ENCODE measurements at places on chromosomes 13 and 19. TPM values are rescaled to one million over a fixed set of nuclear protein-coding genes. Genes with fewer than 3 reads are reported as not detected.

The ZNF541 gene
- not detected for total RNA-seq

The CEACAM3 gene
- total RNA-seq: not detected

The BRSK1 gene
- total RNA-seq: 1.9 TPM

The MAU2 gene
- 24.6 TPM for total RNA-seq

The SERPINE3 gene
- total RNA-seq: not detected

DNA sequence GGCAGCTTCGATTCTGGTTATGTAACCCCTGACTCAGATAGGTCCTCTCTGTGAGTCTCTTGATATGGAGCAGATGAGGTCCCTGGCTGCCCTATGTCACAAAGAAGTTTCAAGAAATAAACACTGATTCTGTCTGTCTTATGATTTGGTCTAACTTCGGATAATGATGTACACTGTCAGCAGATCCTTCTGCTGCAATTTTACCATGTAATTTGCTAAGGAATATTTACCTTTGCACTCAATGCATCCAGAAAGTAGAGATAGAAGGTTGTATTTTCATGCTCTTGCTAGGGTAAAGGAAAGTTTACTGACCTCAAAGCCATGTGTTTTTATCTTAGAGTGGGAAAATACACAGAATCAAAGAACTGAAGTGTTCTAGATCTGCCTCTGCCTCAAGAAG lies 98.2 kb downstream of the KLF5 start:
- DNase-seq: no peak

- no peak for DNase-seq
Measured at GRCh38 chr19:31289976-31290375, 59.3 kb downstream of the TSHZ3 start.

DNA sequence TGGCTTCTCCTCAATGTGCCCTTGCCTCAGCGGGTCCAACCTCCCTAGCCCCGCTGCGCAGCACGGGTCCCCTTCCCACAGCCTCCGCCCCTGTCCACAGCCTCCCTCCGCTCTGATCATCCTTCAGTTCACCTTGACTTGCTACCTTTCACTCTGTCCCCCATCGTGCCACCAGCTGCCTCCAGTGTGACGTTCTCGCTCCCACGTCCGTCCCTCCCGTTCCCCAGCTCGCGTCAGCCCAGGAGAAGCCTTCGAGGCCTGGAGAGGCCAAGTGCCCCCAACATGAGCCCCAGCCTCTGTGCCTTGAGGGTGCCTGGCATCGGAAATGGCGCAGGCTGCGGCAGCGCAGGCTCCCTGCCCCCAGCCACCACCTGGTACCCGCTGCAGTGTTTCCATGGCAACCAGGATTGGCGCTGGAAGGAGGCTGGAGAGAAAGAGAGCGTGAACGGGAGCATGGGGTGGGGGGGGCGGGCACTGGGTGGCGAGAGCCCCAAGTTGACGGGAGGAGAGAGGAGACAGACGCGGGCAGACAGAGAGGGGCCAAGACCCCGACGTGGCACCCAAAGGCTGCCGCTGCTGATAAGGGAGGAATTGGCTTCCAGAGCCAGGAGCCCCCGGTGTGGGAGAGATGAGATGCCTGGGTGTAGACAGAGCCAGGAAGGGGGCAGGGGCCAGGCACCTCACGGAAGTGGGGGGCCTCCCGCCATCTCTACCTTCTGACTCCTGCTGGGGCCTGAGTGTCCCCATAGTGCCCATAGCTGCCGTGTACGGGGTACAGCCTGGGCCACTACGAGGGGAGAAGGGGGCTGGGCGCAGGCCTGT lies 844 bp upstream of the ASPDH start:
- no peak for DNase-seq

- peak; percentile 62 for DNase-seq
Measured at GRCh38 chr13:67137044-67137735, 92.9 kb downstream of the PCDH9 start.

DNA sequence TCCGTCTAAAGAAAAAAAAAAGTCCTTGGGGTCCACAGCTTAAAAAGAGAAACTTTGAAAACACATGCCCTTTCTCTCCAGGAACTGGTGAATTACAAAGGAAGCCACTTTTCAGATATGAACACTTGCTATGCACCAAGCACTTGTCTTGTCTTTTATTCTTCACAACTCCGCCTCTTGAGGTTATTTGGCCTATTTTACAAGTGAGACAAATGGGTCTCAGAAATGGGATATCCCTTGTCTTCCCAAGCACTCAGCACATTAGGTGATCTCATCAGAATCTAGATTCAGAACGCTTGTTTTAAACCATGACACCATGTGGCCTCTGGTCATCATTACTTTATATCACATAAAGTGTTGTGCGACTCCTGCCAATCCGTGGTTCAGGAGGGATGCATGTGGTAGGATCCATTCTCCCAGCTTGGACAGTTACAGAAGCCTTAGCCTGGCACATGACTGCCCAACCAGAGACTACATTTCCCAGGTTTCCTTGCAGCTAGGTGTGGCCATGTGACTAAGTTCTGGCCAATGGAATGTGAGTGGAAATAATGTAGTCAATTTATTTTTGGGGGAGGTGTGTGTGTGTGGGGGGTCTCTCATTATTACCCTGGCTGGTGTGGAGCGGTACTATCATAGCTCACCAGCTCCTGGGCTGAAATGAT lies 13.9 kb downstream of the TSKS start:
- peak; percentile 37 for DNase-seq

GRCh38 chr19:17775991-17776803 lies 18.7 kb upstream of the B3GNT3 start:
- DNase-seq: peak; percentile 6

- DNase-seq: peak; percentile 87
Measured at GRCh38 chr19:4374498-4375163, 25.7 kb downstream of the SH3GL1 start.

DNA sequence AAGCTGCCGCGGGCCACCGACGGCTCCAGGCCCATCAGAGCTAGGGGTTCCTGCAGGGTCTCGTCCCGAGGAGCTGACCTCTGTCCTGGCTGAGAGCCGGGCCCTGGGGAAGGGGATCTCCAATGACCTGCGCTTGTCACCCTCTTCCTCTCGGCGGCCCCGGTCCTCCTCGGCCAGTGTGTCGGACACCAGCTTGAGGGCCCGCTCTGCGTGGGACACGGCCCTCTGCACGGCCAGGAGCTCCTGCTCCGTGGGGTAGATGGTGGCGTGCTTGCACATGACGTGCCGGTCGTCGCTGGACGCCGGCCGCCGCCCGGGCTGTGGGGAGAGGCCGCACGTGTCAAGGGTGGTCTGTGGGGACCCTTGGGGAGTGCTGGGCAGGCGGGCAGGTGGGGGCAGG lies 32.7 kb upstream of the MATK start:
- no peak for DNase-seq

DNA sequence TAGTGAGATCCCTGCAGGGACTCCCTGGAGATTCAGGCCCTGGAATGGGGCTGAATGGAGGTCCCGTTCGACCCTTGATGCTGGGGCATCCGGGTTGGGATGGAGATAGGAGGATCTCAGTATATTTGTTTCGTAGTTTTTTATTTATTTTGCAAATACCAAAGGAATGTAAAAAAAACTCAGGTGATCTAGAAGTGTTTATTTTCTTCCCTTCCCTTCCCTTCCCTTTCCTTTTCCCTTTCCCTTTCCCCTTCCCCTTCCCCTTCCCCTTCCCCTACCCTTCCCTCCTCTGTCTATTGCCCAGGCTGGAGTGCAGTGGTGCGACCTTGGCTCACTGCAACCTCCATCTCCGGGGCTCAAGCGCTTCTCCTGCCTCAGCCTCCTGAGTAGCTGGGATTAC lies 4.5 kb downstream of the GTPBP3 start:
- no peak for DNase-seq

GRCh38 chr13:52399046-52399445 lies 6.9 kb downstream of the THSD1 start:
- no peak for DNase-seq

DNA sequence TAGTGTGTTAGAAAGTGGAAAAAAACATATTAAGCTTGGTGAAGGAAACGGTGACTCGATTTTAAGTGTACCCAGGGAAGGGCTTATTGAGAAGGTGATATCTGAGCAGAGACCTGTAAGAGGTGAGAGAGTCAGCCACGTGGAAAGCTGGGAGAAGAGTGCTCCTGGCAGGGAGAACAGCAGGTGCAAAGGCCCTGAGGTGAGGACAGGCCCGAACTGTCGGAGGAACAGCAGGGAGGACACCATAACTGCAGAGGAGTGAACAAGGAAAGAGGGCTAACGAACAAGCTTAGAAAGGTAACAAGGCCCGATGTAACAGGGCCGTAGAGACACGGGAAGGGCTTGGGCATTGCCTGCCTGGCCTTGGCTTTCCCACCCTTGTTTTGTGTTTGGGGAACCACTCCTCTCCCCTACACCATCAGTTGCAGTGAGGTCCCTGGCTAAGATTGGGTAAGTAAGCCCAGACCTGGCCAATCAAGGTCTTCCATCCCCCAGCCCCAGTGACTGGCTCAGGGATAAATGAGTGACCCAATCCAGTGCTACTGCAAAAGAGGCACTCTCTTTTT lies 7.3 kb downstream of the ATP4A start:
- no peak for DNase-seq

Measured in IMR-90 (cell line).